Suprapubic skin (tissue), 4 donors: ENCODE measurements at places on chromosomes 11 and 22. TPM values are rescaled to one million over a fixed set of nuclear protein-coding genes. Genes with fewer than 3 reads are reported as not detected.

DNA sequence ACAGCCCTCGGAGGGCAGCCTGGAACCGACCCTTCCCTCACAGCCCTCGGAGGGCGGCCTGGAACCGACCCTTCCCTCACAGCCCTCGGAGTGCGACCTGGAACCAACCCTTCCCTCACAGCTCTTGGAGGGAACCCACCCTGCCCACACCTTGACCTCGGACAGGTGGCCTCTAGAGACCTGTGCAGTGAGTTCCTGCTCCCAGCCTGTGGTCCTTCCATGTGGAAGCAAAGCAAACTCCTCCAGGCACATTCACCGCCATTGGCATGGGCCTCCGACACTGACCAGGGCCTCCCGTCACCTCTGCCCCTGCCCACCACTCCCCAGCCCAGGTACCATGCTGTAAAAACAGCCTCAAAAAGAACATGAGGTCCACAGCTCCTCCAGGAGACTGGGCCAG lies 272.1 kb downstream of the BRD1 start:
- DNase-seq: no peak

- no peak for DNase-seq
Measured at GRCh38 chr11:92284107-92284506, 59.5 kb downstream of the FAT3 start.

- DNase-seq: no peak
Measured at GRCh38 chr11:64092111-64092760, 56.5 kb downstream of the FLRT1 start.

DNA sequence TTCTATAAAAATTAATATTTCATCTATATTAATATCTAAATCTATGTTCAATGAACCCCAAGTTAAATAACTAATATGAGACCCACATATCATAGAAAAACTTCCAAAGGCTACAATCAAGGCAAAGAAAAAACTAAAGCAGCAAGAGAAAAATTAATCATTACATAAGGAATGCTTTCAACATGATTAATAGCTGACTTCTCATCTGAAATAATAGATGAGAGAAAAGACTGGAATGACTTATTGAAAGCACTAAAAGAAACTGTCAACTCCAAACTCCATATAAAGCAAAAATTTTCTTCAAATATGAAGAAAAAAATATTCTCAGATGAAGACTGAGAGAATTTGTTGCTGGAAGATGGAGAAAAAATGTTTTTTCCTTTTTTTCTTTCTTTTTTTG lies 13.0 kb downstream of the TRIM5 start:
- no peak for DNase-seq

IGLL5 gene
- not detected for total RNA-seq

- no peak for DNase-seq
Measured at GRCh38 chr11:63518548-63518947, 12.7 kb downstream of the LGALS12 start.

DNA sequence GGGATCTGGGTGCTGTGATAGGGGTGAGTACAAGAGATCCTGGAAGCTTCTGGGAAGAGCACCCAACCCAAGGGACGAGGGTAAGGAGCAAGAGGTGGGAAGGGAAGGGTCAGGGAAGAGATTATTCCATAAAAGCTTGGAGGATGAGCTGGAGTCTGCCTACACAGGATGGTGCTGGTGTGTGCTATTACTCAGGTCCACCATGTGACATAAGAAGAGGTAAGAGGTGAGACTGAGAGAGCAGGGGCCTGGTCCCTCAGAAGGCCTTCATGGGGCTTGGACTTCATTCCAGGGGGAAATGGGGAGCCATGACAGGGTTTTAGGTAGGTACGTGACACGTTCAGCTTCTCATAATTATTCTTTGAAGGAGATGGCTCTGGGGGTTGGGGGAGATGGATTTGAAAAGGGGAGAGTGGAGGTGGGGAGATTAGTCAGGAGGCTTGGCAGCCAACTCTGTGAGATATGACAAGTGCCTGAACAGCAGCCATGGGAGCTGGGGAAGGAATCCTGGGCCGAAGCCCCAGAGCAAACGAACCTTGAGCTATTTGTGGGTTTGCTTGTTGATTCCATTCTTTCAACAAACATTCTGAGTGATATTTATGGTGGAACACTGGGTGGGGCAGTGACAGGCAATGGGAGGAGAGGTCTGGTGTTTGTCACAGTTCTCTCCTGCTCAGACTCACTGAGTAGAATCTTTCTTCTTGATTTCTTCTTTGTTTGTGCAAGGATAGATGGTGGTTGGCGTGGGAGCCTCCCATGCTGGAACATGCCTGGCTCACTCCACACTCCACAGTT lies 11.2 kb upstream of the NCAM1 start:
- no peak for DNase-seq

DNA sequence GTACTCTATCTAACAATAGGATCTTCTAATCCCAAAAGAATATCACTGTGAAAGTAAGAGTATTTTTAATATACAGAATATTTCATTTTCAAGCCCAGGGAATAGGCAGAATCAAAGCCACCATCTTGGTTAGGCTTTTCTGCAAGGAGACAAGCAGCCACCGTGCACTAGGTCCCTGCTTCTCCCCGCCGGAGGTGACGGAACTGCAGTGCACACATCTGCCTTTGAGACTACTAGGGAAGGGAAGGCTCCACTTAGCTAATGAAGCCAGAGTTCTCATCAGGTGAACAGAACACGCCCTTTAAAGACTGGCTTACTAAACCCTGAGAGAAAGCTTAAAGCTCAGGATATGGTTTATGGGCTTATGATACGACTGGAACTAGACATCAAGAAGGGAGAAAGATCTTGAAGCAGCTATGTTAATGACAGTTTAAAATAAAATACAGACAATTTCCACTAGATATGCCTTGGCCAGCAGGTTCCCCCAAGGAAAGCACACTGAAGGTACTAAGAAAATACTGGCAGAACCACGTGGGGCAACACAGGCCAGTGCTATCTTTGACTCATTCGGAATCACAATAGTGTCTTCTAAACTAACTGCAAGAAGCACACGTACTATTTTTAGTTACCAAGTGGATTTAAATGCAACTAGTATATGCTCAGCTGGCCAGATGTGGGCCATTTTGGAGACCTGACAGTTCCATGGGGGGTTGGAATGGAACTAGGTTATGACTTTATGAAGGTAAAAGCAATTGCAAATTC lies 127.4 kb upstream of the LMO1 start:
- no peak for DNase-seq

SLC5A12 gene
- not detected for total RNA-seq

GRCh38 chr11:48025984-48026340 lies 45.6 kb downstream of the PTPRJ start:
- no peak for DNase-seq

GRCh38 chr11:28495333-28495732 lies 387.1 kb downstream of the METTL15 start:
- no peak for DNase-seq

- no peak for DNase-seq
Measured at GRCh38 chr11:105100206-105100605, 39.4 kb downstream of the CARD18 start.

GRCh38 chr11:44904261-44905020 lies 46.2 kb downstream of the TP53I11 start:
- DNase-seq: no peak
